ENCODE measurements at places on chromosomes 6 and 20.

DNA sequence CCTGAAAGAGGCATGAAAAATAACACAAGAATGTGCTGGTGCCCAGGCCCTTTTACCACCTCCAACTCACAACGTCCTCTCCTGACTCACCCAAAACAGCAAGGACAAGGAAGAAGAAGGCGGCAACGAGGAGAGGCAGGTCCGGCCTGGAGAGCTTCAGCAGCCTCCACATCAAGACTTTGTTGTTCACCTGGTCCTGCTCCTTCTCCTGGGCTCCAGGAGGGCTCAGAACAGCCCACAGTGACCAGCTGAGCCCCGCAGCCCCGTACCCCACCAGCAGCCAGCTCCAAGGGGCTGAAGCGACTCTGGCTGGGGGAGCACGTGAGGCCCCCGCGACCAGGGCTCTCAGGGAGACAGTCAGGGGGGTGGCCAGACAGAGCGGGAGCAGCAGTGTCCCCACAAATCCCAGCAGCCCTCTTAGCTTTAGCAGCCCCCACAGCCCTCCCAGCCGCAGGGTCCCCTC lies 857 bp downstream of the TAP2 start:
- DNase-seq: no peak

- DNase-seq: peak; percentile 73
Measured at GRCh38 chr6:33914645-33915044, 110.8 kb upstream of the MLN start.

DNA sequence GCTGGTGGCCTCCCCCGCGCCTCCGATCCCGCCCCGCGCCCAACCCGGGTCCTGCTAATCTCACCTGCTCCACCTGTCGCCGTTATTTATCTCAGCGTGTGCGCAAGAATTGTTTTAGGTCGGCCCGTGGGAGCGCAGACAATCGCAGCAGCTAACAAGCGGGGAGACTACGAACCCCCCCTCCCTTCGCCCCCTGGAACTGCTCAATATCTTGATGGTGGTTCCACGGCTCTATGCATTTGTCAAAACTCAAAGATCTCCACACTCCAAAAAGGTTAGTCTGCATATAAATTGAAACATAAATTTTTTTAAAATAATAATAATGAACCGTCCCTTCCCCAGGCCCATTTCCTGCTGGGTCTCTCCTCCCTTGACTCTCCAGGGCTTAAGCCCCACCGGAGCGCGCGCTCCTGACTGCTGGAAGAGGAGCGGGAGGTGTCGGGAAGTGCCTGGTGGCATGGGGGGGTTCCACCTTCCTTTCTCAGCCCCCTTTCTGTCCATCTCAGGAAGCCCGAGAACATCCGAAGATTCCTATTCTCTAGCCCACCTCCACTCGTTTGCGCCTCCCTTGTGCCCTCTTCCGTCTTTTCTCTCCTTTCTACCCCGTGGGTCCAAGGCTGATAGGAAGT lies 1.6 kb upstream of the MDGA1 start:
- no peak for DNase-seq

DNA sequence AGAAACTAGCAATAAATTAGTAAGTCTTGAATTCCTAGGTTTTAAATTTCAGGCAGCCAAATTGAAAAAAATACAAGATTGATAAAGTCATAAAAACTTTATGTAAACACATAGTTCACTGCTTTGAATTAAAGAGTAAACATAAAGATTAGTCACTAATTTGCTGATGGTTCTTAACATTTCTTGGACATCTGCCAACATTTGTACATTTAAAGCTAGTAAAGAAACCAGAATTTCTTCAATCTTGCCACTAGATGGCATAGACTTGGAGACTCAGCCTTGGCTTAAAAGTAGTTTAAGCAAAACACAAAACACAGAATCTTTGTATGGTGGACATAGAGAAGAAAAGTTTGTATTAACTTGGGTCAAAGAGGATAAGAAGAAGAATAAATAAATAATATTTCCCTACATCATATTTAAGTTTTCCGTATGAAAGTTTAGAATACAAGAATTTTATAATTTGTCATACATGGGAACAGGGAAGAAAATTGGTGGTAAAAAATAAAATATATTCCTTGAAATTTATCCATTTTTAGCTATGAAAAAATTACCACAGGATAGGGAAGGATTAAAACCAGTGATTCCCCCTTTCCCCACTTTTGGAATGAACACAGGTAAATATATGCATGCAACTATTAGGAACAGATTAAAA lies 41.7 kb upstream of the FAM135A start:
- DNase-seq: peak; percentile 25

- no peak for DNase-seq
Measured at GRCh38 chr20:62614085-62614960, 28.0 kb upstream of the SLCO4A1 start.

GRCh38 chr6:2658788-2659187 lies 91.9 kb downstream of the MYLK4 start:
- DNase-seq: peak; percentile 62

GRCh38 chr6:115064680-115065079 lies 721.9 kb upstream of the HS3ST5 start:
- DNase-seq: no peak

DNA sequence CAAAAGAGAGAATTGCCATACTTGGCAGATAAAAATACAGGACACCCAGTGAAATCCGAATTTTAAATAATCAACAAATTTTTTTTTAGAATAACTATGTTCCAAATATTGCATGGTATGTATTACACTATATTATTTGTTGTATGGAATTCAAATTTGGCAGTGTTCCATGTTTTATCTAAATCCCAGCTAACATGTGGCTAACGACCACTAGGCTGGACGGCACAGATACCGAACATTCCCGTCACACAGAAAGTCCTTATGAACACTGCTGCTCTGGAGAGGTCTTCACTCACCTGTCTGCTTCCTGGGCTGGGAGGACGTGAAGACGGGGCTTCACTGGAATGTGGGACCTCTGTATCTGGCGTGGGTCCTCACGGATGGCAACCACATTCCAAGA lies 32.8 kb downstream of the SNX5 start:
- no peak for DNase-seq

- DNase-seq: peak; percentile 60
Measured at GRCh38 chr6:71510057-71510713, 221.6 kb downstream of the OGFRL1 start.

GRCh38 chr20:10657453-10657852 lies 16.3 kb downstream of the JAG1 start:
- no peak for DNase-seq

DNA sequence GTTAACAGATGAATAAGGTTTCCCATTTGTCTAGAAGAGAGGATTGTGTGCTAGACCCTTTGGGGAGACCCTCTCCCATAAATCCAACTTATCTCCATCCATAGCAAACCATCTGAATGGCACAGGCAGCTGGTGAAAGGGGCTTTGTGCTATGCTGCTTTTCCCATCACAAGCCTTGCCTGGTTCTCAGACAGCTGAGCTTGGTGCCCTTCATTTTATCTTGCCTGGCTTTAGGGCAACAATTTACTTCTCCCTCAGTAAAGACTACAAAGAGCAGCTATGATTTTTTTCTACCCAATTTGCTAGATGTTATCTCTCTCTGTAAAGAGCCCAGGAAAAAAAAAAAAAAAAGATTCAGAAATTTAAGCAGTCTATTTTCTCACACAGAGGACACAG lies 117.0 kb upstream of the COL21A1 start:
- no peak for DNase-seq

DNA sequence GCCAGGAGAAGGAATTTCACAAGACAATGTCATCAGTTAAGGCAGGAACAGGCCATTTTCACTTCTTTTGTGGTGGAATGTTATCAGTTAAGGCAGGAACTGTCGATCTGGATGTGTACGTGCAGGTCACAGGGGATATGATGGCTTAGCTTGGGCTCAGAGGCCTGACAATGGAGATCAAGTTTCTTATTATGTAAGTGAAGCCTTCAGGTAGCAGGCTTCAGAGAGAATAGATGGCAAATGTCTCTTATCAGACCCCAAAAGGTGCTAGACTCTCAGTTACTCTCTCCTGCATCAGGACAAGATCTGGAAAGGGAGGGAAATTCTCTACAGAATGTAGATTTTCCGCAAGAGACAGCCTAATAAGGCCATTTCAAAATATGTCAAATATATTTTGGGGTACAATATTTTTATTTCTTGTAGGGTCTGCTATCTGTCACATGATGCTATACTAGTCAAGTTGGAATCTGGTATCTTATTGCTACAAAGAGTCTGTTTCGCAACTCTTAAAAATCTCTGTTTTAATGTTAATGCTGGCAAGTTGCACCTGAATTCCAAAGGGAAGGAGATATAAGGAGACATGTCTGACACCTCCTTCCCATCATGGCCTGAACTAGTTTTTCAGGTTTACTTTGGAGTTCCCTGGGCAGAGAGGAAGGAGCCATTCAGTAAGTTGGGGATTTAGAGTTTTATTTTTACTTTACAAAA lies 48.8 kb downstream of the TRDN start:
- no peak for DNase-seq

- peak; percentile 70 for DNase-seq
Measured at GRCh38 chr20:45798935-45799642, 7.3 kb downstream of the DNTTIP1 start.

GRCh38 chr6:13715444-13715883 lies 3.8 kb upstream of the RANBP9 start:
- peak; percentile 49 for DNase-seq

DNA sequence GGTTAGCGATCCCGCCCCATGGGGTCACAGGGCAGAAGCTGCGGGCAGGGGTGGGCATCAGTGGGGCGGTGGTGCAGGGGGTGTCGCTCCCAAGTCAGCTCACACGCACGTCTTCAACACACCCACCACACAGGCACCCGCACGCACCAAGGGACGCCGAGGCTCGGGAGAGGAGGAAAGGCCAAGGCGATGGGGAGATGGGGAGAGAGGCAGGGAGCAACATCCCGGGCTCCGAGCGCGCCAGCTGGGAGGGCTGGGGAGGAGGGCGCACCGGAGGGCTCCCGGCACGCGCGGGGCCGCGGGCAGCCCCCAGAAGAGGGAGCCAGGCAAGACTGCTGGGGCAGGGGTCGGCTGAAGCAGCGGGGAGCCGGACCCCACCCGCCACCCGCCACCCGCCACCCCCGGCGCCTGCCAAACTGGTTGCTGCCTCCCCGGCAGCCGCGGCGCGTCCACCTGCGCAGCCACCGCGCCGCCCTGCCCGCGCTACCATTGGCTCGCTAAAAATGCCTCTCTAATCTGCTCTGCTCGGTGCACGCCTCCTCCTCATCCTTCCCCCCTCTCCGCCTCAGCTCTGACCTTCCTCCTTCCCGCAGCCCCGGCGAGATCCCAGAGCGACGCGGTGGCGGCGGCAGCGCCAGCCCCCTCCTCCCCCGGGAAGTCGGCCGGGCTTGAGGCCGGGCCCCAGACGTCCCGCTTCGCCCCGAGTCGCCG lies at the start of gene PACSIN1:
TSS of gene PACSIN1 (plus strand) at position 546 of the 711 bp plus-strand sequence. CDS start 60,230 bp downstream, outside the sequence.
- peak; percentile 26 for DNase-seq
